Activated CD8-positive, alpha-beta memory T cell treated with anti-CD3 and anti-CD28 coated beads for 4 hours (primary cell): ENCODE measurements at places on chromosomes 1 and 21.

- no peak for DNase-seq
Measured at GRCh38 chr21:36555199-36555800, 75.4 kb upstream of the CLDN14 start.

DNA sequence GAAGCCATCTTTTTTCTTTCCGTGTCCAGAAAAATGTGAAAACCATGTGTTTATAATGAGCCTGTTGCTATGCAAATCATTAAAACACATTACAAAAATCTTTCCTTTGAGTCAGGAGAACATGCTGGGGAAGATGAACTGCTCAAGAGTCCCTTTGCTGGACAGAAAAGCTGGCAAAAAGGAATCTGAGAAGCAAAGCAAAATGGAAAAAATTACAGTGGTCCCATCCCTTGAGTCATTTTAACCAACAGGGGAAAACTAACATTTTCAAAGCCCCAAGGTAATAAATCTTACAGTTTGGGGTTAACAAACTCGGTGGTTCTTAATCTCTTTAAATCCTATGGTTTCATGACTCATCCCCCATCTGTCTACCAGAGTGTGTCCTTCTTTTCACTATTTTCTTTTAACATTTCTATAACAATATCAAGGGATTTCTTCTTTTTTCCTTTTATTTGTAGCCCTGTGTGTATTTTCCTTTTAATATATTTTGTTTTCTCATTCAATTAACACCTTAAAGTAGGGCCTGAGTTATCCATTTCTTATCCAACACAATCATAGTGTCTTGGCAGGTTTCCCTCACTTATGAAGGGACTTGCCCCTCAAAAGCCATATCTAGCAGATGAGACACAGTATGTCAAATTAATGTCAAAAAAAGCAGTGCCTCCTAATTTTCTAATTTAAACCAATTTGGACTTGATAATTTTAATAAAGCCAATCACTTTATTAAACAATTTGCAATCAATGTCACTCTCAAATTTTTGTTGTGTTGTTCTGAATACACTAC is 105.4 kb downstream of the PTPN14 start:
- DNase-seq = no peak

GRCh38 chr1:149936170-149936991 is at the start of gene MTMR11:
Gene MTMR11 (minus strand): TSS chr1:149936879. CDS start chr1:149936647, 232 bp downstream.
- no peak for DNase-seq

GRCh38 chr1:14738235-14738634 is 139.8 kb downstream of the KAZN start:
- no peak for DNase-seq

- no peak for DNase-seq
Measured at GRCh38 chr1:38488162-38488898, 371.2 kb downstream of the RRAGC start.

DNA sequence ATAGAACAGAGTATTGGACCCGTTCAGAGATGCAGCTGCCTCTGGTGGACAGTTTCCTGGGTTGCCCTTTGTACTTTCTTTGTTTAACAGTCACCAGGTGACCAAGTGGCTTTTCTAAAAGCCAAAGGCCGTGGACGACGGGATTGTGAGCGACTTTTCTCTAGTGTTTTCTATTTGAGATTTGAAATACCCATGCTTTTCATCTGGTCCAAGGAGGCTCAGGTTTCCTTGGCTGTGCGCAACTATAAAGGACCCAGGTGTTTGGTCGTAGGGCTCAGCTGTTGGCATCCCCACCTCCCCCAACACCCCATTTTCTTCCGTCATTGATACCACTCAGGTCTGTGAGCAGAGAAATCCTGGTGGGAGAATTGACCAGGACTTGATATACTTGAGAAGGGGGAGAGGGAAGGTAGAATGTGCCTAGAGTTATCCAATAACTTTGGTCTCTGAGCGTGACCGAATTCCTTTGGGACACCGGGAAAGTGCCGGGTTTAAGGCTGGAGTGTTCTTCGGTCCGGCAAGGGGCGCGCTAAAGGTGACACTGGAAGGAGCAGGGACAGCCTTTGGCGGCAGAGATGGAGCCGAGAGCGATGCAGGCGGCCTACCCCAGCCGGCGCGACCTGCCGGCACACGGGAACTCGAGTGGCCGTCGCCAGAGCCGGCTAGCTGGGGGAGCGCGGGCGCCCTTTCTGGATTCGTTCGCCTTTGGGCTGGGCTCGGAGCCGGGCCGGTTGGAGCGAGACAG is 83.4 kb upstream of the BMP8A start:
- no peak for DNase-seq

DNA sequence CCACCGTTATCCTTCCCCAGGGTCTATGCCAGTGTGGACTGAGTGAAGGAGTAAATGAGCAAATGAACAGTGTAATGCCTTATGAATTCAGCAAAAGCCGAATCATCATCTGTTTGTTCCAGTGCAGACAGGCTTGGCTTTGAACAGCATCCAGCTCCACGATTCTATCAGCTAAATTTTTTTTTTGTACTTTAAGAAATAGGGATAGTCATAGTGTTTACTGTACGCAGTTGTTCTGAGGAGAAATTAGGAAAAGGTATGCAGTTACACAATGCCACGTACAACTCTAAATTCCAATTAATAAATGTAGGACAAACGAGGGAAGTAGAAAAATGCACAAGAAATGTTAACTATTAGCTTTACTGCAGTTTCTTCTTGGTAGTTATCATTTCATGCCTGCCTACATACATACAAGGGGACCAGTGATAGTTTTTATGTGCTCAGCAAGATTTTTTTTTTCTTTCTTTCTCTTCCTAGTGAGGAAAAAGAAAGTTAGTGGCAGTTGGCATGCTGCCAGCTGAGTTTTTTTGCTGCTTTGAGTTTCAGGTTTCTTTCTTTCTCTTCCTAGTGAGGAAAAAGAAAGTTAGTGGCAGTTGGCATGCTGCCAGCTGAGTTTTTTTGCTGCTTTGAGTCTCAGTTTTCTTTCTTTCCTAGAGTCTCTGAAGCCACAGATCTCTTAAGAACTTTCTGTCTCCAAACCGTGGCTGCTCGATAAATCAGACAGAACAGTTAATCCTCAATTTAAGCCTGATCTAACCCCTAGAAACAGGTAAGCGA is at the start of gene IFI44L:
TSS of gene IFI44L (plus strand) at position 646 of the 777 bp plus-strand sequence. CDS start 7,468 bp downstream, outside the sequence.
- peak; percentile 50 for DNase-seq

- DNase-seq = no peak
Measured at GRCh38 chr1:222792744-222793143, 22.1 kb upstream of the DISP1 start.

DNA sequence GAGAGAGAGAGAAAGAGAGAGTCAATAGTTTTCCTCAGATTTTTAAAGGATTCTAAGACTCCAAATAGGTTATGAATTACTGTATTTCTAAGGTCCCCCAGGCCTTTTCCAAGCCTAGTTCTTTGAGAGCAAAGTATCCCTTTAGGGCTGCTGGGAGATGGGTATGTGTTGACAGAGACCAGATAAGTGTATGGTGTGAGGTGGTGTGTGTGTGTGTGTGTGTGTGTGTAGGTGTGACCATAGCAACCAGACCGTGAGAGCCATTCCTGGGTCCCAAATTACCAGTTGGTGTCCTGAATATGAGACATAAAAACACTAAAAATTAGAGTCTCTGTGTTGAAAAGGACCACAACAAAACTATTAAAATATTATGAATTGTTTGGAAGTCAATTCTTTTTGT is 41.7 kb upstream of the DNAJC6 start:
- DNase-seq = no peak

- no peak for DNase-seq
Measured at GRCh38 chr1:170687621-170688020, 23.7 kb downstream of the PRRX1 start.

DNA sequence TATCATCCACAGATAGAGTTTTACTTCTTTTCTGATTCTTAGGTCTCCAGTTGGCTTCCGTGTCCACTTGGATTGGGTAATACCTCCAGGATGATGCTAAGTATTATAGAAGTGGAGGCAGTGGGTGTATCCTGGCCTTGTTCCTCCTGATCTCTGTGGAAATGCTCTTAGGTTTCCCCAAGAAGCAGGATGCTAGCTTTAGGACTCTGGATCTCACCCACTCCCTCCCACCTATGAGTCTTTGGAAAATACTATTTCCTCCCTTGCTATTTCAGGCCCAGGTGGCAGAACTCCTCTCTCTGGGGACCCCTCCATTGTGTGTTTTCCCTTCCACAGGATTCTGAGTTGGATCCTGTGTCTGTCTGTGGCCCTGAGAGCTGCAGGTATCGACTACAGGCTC is 86.7 kb downstream of the SIM2 start:
- no peak for DNase-seq

DNA sequence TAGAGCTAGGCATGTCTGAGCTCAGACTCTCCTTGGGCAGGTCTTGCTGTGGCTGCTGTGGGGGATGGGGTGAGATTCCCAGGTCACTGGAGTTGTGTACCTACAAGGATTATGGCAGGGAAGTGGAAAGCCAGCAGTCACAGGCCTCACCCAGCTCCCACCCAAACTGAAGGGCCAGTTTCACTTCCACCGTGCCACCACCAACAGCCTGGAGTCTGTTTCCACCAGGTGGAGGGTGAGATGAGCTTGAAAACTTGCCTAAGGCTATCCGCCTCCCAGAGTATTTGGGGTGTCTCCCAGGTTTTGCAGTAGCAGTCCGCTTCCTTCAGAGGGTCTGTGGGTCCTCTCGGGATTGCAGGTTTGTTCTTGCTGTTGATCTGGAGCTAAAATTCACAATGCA is 327.7 kb downstream of the PTPRC start:
- DNase-seq = no peak

DNA sequence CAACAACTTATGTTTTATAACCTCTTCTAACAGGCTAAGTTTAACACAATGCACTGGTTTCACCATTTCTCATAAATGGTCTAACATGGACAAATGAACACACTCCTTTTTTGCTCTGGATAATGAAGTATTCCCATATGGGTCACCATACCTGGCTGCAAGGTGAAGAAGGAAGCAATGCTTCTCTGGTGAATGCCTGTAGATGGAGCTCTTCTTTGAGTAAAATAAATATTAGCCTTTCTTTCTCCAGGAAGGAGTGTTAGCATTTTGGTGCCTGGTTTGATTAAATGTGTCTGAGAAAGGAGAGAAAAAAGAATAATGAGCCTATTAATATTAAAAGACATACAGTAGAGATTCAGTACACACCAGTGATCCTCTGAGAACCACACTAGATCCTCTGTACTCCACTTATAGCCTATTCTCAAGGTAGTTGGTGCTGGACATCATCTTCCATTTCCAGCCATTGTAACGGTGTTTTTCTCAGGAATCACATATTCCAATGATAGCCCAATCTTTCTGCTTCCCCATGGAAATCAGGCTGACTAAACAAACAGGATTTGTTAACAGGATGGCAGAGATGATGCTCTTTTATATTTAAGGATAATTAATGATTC is 17.6 kb downstream of the MTFR1L start:
- DNase-seq = no peak

DNA sequence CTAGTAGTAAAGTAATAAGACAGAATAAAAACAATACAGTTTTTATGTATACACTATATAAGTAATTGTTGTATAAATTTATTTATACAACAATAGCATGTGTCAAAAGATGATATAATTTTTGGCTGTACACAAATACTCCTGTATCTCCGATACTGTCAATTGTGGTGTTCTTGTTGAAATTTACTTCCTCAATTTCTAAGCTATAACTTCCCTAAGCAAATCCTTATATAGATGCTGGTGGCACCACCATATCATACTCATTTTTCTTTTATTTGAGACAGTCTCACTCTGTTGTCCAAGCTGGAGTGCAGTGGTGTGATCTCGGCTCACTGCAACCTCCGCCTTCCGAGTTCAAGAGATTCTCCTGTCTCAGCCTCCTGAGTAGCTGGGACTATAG is 141.0 kb upstream of the HP1BP3 start:
- no peak for DNase-seq

DNA sequence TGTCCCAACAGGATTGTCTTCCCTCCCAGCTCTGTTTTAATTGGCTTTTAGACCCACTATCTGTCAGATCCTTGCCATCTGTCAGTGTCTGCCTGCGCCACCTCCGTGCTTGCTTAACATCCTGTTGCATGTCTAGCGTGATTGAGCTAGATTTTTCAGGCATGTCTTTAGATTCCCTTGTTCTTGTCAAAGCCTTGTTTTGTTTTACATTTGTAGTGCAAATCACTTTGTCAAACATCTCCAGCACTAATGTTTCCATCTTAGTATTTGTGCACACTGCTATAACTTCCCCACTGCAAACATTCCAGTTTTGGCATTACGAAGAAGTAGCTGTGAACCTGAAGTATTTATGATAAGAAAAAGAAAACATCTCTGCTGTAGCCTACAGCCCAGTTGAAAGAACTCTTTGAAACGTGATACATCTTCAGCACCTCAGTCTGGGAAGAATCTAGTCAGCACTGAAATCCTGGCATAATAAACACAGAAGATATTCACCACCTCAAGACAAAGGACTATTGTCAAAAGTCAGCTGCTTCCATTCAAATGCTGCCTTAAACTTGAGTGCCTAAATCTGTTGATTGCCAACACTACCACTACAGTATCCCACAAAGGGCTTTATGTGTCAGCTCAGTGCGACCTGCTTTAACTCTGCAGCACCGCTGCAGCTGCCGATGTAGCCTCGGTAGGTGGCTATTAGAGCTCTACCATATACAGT is 105.0 kb downstream of the FNBP1L start:
- DNase-seq = no peak

DNA sequence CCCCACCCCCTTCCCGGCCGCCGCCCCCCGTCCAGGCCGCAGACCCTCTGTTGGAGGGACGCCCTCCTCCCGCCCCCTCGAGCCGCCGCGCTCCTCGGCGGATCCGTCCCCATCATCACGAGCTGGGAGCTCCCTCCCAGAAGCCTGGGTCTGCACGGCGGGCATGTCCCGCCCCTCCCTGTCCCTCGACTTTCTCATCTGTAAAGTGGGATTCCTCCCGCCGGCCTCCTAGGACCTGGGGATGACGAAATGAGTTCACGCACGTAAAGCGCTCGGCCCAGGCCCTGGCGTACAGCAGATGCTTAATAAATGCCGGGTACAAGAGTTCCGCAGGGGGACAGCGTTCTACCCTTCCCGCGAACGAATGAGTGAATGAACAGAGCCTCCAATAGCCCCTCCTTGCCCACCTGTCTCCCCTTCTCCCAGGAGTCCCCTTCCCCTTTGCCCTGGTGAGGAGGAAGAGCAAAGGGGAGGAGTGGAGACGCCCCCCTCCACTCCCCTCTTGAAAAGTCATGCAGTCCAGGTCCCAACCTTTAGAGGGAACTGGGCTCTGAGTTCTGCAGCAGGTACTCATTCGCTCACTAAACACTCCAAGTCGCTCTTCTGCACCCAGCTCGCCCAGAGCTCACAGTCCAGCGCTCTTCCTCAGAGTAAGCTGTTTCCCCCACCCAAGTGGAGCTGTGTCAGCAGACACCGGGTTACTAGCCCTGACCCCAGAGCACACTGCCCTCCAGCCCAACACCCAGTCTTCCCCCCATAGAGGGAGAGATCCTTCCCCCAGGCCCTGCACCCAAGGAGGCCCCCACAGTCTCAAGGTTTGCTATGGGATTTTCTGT is 16.8 kb downstream of the RAP1GAP start:
- no peak for DNase-seq

DNA sequence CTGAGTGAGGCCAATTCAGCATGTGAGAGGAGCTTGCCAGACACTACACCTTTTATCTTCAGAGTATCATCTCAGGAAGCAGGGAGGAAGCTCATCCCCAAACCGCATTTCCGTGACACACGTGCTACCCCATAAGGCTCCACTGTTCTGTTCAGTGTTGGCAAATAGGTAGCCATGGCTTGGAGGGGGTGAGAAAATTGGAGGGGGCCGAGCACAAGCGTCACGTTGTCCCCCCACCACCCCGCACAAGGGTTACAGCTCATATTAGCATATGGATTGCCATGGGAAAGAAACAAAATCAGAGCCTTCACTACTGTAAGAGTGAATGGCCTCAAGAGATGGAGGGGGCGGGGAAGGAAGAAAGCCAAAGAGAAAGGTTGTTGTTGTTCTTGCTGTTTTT is 46.7 kb downstream of the OLIG1 start:
- no peak for DNase-seq

GRCh38 chr1:57889676-57890320 is 465.9 kb upstream of the DAB1 start:
- DNase-seq = no peak
